ENCODE measurements at places on chromosomes 7 and 10.

DNA sequence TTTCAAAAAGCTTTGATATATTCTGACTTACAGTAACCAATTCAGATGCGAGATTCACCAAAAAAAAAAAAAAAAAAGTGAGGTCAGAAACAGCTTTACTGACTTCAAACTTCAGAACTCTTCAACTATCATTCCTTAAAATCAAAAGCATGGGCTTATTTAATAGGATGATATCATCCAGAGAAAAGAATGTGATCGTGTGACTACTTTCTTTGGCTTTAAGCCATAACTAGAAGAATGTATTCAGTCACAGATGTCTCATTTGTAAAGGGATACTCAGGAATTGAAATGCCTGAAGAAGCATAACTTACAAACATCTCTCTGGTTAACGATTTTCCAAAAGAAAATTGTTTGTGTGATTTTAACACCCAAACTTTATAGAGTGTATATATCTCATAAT lies 11.5 kb downstream of the TPK1 start:
- DNase-seq = no peak

GRCh38 chr7:130961128-130961601 lies 227.2 kb upstream of the KLF14 start:
- DNase-seq = peak; percentile 55

DNA sequence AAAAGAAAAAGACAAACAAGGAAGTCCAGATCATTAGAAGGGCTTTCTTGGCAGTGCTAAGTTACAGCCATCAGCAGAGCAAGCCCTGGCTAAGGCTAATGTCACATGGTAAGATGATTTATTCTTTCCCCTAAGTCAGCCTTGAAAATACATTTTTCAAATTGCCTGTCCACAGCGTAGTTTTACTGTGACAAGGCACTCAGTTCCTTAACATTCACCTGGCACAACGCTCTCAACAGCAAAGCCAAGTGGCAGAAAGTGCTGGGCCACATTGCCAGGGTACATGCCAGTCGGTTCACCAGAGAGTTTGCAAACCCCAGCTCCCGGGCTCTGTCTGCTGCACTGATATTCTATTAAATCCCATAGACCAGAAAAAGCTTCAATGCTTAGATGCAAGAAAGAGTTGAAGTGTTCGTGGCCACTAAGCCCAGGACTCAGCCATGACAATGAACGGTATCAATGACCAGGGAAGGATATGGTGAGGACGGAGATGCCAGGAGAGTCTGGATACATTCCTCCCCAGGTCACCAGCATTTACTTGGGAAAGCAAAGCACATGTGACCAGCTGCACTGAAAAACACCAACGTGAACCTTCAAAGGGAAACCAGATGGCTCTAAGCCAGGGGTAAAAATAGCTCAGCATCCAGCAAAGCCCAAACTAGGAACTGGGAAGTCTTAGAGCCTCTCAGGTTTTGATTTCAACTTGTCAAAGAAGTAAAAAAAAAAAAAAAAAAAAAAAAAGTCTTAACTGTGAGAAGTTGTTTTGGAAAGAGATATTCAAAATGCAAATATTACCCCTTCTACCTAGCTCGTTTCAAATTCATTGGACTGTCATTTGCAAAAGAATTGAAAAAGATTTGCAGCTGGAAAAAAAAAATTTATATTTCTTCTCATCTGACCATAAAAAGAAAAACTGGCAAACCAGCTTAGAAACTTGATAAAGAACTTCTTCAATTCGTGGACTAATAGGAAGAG lies 23.9 kb upstream of the MPP7 start:
- no peak for DNase-seq

DNA sequence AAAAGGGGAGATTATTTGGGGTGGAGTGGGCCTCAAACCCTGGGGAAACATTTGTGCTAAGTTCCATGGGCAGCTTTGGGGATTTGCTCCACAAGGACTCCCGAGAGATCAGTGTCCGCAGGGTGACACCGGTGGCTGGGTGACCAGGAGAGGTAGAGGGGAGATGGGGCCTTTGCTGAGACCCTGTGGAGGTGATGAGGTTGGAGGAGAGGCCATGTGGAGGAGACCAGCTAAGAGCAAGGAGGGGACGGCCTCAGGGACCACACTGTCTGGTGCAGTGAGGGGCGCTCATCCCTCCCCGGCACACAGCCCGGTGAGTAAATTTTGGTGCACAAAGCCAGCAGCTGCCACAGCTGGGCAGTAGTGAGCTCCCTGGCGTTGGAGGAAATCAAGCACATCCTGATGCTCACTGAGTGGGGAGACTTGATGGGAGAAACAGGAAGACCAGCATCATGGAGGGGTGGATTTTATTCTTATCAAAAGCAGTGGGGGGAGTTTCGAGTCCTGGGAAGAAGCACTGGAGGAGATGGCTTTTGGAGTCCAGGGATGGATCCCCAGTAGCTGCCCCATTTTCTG lies 20.2 kb upstream of the ELFN1 start:
- no peak for DNase-seq

DNA sequence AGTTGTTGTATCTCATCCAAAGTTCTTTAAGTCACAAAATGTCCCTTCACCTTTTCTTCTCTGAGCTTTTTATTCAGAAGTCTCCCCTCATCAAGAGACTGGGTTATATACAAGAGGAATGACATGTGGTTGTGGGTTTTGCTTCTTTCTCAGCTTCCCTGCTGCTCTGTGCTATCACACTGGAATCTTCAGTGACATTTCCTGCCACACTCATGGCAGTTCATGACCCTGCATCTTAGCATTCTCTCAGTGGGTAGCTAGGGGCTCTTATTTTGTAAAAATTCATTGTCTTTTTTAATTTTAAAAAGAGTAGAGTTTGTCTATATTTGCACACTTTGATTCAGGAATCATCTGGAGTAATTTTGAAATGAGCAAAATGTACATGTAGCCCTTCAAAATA lies 236.9 kb upstream of the TMEM229A start:
- DNase-seq = no peak

DNA sequence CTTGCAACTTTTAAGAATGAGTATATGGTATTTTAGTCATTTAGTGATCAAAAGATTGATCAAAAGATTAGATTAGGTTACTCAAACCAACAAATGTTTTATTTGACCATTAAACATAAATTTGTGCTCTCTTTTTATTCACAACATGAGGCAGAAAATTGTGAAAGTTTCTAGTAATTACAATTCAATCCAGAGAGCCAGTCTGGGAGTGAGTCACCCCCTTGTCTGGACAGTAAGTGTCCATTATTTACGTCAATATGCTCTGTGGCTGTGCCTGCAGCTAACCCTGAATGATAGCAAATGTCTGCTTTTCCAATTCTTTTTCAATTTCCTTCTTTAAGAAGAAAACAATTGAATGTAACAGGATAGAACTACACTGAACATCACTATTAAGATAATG lies 27.9 kb downstream of the GNG11 start:
- no peak for DNase-seq
